ENCODE measurements at places on chromosomes 11 and 22. TPM values are rescaled to one million over a fixed set of nuclear protein-coding genes. Genes with fewer than 3 reads are reported as not detected.

The SLC43A3 gene
- 101 TPM for total RNA-seq

DNA sequence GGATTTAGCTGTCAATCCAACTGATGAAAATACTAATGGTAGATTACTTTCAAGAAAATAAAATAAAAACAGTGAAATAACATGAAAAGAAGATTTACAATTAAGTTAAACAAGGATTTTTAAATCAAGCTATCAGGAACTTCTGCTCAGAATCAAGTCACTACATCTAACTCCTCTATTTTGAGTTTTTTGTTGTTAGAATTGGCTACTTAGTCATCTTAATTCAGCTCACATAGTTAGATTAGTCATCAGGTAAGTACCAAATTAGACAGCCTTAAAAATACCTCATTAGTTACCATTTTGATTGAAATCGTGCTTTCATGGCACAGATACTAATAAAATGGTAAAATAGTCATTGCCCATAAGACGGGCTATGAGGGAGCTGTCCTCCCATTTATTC lies 35.8 kb downstream of the BTG4 start:
- DNase-seq: no peak

The MRGPRX4 gene
- total RNA-seq: not detected

The SNRPD3 gene
- 87.1 TPM for total RNA-seq

The SHISA8 gene
- not detected for total RNA-seq

GRCh38 chr11:112485280-112485679 lies 224.6 kb upstream of the PLET1 start:
- DNase-seq: no peak

GRCh38 chr22:50445880-50446707 lies 28.7 kb downstream of the SBF1 start:
- DNase-seq: no peak

The OR2AT4 gene
- not detected for total RNA-seq

DNA sequence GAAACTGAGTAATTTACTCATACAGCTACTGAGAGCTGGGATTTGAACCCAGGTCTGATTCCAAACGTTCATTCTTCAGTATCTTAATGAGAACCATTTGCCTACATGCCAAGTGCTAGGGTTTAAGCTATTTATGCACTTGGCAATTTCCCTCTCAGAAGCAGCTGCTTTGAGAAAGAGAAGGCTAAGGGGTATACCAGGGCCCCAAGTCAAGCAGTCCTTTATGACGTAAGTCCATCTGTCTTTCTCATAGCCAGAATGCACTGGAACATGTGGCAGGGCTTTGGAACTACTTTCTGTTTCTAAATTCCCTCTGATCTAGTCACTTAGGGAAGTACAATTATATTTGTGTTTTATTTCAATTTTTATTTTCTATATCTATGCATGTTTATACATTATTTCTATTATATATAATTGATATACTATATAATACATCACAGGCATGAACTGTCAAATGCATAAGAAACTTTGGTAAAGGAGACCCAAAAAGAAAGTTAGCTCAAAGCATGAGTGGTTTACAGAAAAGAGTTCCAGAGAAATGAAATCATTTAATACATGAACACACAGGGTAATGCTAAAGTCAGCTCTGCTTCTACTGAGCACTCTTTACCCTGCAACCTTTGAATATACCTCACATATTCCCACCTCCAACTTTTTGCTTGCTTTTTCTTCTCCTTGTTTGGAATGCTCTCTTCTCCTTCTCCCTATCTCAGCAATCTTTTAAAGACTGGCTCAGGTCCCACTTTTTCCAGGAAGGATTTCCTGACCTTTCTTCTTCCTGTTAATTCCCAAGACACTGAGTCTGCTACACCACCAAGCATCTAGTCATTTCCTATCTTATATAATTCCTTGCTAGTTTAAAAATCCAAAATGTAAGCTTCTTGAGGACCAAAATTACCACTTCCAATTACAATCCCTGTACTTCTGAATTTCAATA lies 80.5 kb upstream of the GDPD4 start:
- no peak for DNase-seq

The RRP7A gene
- 58.8 TPM for total RNA-seq

DNA sequence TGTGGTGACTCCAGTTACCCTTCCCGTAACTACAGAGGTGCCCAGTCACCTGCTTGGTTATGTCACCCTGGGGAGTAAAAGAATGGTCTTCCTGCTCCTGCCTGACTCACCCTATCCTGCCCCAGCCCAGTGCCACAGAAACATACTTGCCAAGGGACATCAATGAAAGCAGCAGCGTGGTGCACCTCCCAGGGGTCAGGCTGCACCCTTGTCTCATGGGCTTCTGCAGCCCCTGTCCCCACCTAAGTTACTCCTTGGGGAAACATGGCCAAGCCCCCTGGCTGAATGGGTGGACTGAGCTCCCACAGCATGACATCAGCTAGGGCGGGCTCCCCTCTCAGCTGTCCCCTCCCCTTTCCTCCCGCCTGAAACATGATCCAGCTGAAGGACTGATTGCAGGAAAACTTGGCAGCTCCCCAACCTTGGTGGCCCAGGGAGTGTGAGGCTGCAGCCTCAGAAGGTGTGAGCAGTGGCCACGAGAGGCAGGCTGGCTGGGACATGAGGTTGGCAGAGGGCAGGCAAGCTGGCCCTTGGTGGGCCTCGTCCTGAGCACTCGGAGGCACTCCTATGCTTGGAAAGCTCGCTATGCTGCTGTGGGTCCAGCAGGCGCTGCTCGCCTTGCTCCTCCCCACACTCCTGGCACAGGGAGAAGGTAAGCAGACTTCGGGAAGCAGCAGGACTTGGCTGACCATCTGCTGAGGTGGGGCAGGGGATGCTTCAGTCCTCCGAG lies at the start of gene HTR3A:
HTR3A (plus strand) TSS at position 368 of the 730 bp plus-strand sequence; CDS start at position 586, 218 bp downstream.
- DNase-seq: no peak

GRCh38 chr11:35848616-35849015 lies 95.2 kb upstream of the LDLRAD3 start:
- DNase-seq: no peak

The MYEOV gene
- total RNA-seq: not detected

DNA sequence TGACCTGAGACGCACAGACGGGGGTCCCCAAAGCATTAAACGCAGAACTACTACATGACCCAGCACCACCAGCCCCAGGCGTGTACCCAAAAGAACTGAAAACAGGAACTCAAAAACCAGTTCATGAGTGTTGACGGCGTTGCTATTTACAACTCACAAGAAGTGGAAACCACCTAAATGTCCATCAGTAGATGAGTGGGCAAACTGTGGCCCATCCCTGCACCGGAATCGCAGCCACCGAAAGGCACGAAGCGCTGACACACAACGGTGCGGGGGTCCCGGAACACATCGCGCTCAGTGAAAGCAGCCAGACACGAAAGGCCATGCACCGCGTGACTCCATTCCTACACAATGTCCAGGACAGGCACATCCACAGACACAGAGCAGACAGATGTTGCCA lies 79.2 kb downstream of the TRMU start:
- no peak for DNase-seq

DNA sequence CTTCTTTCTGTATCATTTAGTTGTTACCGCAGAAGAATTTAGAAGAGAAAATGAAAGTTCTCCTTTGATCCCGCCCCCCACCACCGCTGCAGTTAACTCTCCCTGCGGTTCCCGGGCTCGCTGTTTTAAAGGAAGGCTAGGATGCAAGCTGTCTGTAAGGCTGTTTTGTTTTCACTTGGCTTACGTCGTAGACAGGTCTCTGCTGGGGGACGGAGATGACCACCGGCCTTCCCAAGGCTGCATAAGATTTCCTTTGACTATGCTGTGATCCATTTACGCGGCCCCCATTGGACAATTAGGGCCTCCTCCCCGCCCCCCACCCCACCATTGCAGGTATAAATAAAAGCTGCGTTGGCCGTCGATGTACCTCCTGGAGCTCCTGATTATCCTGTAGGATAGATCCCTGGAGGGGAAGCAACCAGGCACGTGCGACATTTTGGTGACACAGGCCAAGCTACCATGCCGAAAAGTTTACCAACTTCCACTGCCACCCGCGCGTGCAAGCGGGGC lies 1.4 kb upstream of the CPT1A start:
- peak; percentile 69 for DNase-seq

The ZNF280A gene
- total RNA-seq: not detected

DNA sequence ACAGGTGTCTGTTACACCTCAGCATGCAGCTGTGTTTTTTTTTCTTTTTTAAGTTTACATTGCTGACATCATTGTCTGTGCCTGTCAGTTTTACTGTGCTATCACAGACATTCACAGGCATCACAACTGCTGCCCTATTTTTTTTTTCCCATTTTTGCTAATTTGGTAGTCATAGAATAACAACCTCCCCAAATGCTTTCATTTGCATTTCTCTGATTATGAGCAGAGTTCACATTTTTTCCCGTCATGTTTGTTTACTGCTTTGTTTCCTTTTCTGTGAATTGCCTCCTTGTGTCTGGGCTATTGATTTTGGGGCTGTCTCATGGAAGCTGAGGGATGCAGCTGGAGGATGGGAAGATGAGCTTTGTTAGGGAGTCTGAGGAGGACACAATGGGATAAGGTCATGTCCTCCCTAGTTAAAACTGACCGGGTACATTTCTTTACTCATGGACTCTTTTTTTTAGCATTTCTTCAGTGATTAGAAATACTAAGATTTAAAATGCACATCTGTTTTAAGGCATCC lies 155.1 kb downstream of the LDLRAD3 start:
- DNase-seq: no peak

- no peak for DNase-seq
These were observed 411.5 kb upstream of the DDI1 start for GRCh38 chr11:103624708-103625623.

- DNase-seq: no peak
These were observed 256.9 kb downstream of the CADM1 start for GRCh38 chr11:115247361-115247760.

The TREH gene
- total RNA-seq: not detected

DNA sequence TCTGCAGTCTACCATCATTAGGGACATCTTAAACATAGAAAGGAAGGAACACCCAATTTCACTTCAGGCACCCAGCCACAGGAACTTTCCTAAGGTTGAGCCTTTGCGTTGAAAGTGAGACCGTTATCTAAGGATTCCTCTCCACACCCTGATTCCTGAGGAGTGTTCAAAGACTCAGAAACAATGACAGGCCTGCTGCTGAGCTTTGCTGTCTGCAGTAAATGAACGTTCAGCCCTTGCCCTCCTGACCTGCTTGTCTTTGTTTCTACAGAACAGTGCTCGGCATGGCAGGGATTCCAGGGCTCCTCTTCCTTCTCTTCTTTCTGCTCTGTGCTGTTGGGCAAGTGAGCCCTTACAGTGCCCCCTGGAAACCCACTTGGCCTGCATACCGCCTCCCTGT lies 7.0 kb downstream of the PRSS23 start:
- no peak for DNase-seq

- DNase-seq: no peak
These were observed 6.4 kb upstream of the LDHAL6A start for GRCh38 chr11:18449251-18449650.

GRCh38 chr22:37467391-37467955 lies 18.7 kb downstream of the MFNG start:
- DNase-seq: no peak

DNA sequence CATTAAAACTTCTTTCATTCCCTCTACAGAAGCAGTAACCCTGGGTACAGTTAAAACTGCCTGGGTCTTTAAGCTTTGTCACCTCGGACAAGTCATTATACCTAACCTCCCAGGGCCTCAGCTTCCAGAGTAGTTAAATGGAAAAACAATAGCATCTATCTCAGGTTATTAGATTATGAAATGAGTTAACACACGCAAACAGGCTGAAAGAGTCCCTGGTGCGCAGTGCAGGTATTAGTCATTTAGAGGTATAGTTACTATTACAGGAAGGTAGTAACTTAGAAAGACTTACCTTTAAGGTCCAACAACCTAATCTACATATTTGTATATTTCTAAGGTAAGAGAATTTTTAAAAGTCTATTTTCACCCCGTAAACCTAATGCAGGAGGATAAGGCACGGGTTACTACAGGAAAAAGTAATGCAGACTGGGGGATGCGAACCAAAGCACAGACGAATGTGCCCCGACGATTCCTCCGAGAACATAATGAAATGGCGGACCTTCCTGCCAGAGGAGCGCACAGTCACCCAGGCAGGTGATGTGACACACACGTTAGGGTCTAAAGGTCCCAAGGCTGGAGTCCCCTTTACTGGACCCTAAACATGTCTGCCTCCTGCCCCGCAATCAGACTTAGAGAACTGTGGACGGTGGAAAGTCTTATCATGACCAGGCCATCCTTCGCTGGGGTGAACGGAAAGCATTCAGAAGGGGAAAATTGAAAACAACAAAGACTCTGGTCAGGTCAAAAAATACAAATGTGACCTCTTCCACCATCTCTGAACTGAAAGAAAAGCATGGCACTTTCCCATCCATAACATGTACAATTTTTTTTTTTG lies 1.3 kb downstream of the NAP1L4 start:
- DNase-seq: peak; percentile 51

- DNase-seq: peak; percentile 33
These were observed 3.3 kb downstream of the SCGB1D2 start for GRCh38 chr11:62245271-62245753.

DNA sequence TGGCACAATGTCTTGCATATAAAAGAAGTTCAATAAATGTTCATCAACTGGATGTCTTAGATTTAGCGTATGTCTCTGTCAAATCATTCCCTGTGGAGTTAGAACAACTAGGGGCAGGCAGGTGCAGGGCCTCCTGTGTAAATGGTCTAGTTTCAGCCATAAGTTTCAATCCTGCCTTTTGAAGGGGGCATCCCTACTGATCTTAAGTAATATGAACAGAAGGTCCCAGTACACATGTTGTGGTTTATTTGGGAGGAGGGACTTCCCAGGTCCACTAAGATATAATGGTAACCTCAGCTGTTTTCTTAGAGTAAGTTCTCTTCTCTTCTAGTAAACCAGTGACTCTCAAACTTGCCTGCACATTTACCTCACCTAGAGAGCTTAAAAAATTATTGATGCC lies 19.8 kb downstream of the TTC12 start:
- no peak for DNase-seq

GRCh38 chr11:70351646-70352045 lies 46.7 kb upstream of the CTTN start:
- DNase-seq: no peak

DNA sequence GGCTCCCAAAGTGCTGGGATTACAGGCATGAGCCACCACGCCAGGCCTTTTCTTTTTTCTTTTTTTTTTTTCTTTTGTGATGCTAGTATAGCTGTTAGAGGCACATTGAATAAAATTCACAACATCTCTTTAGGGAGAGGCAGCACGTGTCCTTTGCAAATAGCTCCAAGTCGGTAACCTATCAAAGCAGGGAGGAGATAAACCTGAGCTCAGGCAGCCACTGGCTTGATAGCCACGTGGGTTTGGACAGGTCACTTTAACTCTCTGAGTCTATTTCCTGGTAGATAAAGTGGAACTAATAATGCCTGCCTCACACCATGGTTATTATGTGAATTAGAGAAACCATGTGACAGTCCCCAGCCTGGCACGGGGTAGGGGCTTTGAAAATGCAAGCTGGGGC lies 43.1 kb upstream of the ATXN10 start:
- DNase-seq: no peak

GRCh38 chr22:48707763-48708557 lies 1119.7 kb downstream of the BRD1 start:
- DNase-seq: no peak

- no peak for DNase-seq
These were observed at the start of gene CNTF for GRCh38 chr11:58622344-58622743. Gene CNTF, plus strand, starts transcription at chr11:58622665. Its CDS starts 88 bp downstream, at chr11:58622753.

Measured in activated CD4-positive, alpha-beta memory T cell treated with anti-CD3 and anti-CD28 coated beads, Interleukin-2, amount 10 ng/mL, durations not matched to agents 7 days and 5 days (primary cell).